ENCODE measurements at places on chromosomes 7 and 10. TPM values are rescaled to one million over a fixed set of nuclear protein-coding genes. Genes with fewer than 3 reads are reported as not detected.

DNA sequence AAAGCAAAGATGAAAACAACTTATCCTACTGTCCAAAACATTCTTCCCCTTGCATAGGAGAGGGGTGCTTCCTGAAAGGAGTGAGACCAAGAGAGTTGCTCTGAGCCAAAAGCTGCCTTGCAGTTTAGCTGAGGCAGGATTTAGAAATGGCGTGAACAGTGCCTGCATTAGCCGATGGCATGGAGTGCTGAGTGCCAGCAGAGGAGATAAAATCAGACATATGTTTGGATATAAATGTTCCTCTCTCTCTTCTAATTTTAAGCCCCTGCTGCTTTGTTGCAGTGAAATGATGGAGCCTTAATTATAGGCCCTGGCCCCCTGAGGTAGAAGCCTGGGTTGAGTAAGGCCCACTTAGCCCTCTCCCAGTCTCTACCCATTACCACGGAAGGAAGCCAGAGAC lies 7.1 kb downstream of the LRRC4 start:
- DNase-seq = no peak
- no peak overlapping the region for H3K4me3 ChIP-seq
- H3K36me3 ChIP-seq = no peaks in the 10 kb centered on the region

DNA sequence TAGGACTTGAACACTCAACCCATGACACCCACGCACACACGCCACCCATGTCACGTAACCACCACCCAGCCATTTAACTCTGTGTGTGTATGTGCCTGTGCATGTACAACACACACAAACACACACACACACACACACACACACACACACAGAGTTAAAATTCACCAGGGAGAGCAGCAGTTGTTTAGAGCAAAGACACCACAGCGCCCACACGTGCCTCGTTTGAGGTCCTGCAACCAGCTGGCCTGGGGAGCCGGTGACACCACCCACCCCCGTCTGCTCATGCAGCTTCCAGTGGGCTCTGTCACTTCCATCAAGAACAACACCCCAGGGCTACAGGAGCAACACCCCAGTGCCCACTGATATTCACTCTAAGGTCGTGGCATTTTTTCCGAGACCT lies 97.4 kb downstream of the ELFN1 start:
- H3K4me1 ChIP-seq = no peaks in the 10 kb centered on the region
- DNase-seq = peak; percentile 33
- no peaks in the 10 kb centered on the region for H3K36me3 ChIP-seq
- no peaks in the 10 kb centered on the region for H3K27me3 ChIP-seq

- DNase-seq = peak; percentile 32
- 0 out of 2 replicates have a peak overlapping the region, but pooled peaks have one; percentile 25 for H3K4me3 ChIP-seq
- no peaks in the 10 kb centered on the region for H3K36me3 ChIP-seq
- peaks cover 21% of the 10 kb centered on the region for H3K4me1 ChIP-seq
- no peak overlapping the region for H3K27ac ChIP-seq
Observed at GRCh38 chr10:52652431-52653262, 119.9 kb downstream of the MBL2 start.

- no peaks in the 10 kb centered on the region for H3K27me3 ChIP-seq
- DNase-seq = peak; percentile 69
- H3K4me3 ChIP-seq = no peak overlapping the region
- H3K4me1 ChIP-seq = peaks cover 20% of the 10 kb centered on the region
- no peak overlapping the region for H3K27ac ChIP-seq
Observed at GRCh38 chr10:17993361-17993760, 41.6 kb downstream of the SLC39A12 start.

- H3K36me3 ChIP-seq = peaks cover 37% of the 10 kb centered on the region
- DNase-seq = no peak
- H3K4me1 ChIP-seq = no peaks in the 10 kb centered on the region
- H3K4me3 ChIP-seq = no peak overlapping the region
- no peak overlapping the region for H3K27ac ChIP-seq
- no peaks in the 10 kb centered on the region for H3K27me3 ChIP-seq
Observed at GRCh38 chr10:59804220-59804619, 51.0 kb upstream of the MRLN start.

- DNase-seq = no peak
- no peak overlapping the region for H3K27ac ChIP-seq
- no peak overlapping the region for H3K4me3 ChIP-seq
- no peaks in the 10 kb centered on the region for H3K4me1 ChIP-seq
- no peaks in the 10 kb centered on the region for H3K36me3 ChIP-seq
Observed at GRCh38 chr10:32197423-32197822, 141.2 kb upstream of the KIF5B start.

GRCh38 chr10:89963451-89964102 lies 262.2 kb downstream of the KIF20B start:
- H3K27me3 ChIP-seq = no peaks in the 10 kb centered on the region
- no peak overlapping the region for H3K4me3 ChIP-seq
- H3K27ac ChIP-seq = no peak overlapping the region
- DNase-seq = no peak

- no peaks in the 10 kb centered on the region for H3K36me3 ChIP-seq
- no peak overlapping the region for H3K4me3 ChIP-seq
- H3K27me3 ChIP-seq = peaks cover 90% of the 10 kb centered on the region
- DNase-seq = no peak
- H3K27ac ChIP-seq = no peak overlapping the region
- no peaks in the 10 kb centered on the region for H3K4me1 ChIP-seq
Observed at GRCh38 chr7:155455132-155455693, 2.7 kb upstream of the EN2 start.

DNA sequence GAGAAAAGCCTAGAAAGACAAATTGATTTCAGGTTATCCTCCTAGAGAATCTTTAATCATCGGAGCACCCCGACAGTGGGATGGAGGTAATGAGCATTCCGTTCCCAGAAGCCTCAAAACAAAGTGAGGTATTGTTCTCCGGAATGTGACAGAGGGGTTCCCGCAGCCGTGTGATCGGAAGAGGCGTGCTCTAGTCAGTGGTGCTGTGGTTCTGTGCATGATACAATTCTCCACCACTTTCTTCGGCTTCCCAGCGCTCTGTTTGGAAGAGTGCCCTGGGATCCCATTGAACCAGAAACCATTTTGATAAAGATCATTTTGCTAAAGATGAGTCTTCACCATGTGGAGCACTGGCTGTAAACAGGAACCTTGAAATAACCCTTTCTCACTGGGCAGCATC lies 434.6 kb downstream of the PAXIP1 start:
- H3K4me3 ChIP-seq = no peak overlapping the region
- no peak for DNase-seq
- H3K4me1 ChIP-seq = no peaks in the 10 kb centered on the region
- H3K36me3 ChIP-seq = no peaks in the 10 kb centered on the region
- H3K27ac ChIP-seq = no peak overlapping the region

DNA sequence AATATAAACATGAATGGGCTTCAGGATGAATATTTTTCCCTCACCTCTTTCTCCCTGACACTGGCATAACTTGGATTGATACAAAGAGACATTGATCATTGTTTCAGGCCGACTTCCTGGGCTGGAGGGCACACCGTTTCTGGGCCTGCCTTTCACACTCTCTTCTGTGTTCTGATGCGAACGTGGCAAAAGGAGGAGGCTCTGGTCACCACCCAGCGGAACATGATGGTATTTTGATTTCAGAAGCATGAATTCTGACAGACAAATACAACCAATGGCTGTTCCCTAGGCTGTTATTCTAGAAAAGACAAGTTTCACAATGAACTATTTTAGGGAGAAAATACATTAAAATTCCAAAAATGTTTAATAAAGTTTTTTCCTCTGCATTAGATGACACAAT lies 534.5 kb upstream of the MKI67 start:
- no peaks in the 10 kb centered on the region for H3K36me3 ChIP-seq
- no peak overlapping the region for H3K4me3 ChIP-seq
- no peaks in the 10 kb centered on the region for H3K4me1 ChIP-seq
- H3K27me3 ChIP-seq = no peaks in the 10 kb centered on the region
- no peak for DNase-seq
- H3K27ac ChIP-seq = no peak overlapping the region

DNA sequence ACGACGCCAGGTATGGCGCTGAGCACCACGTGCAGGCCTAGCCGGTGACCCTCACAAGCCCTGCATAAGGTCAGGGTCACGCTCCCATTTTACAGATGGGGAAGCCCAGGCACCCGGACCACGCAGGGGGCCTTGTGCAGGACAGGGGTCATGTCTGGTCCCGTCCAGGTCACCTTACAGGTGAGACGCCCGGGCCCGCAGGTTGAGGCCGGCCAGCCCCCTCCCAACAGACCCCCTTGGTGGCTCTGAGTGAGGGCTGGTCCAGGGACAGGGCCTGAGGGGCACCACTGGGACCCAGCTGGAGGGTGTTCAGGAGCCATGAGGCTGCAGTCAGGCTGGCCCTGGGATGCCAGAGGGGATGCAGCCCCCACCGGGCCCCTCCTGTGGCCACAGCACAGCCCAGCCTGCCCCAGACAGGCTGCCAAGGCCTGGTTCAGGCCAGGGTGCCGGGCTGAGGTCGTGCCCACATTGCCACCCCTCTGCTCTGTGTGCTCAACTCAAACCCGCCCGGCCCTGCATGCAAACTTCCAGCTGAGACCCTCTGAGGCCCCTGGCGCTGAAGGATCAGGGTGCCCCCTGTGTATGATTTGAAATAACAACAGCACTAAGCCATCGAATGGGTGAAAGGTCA lies 69.0 kb downstream of the PWWP2B start:
- H3K27me3 ChIP-seq = no peaks in the 10 kb centered on the region
- H3K4me3 ChIP-seq = no peak overlapping the region
- no peak for DNase-seq
- H3K4me1 ChIP-seq = no peaks in the 10 kb centered on the region

DNA sequence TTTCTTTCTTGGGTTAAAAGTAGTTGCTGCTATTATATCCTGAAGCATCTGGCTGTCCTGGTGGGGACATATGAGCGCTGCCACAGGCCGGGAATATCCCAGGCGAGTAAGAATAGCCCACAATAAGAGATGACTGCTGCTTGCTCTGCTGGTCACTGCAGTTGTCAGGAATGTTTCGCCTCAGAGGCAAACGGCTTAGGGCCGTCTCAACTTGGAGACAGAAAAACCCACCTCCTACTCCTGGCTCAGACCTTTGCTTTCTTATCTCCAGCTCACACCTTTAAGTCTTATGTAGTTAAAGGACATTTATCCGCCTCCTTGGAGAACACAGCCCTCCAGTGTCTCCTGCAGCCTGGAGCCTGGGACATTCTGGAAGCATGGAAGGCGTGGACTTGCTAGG lies at the start of gene GJD4:
GJD4 (plus strand) TSS at position 151 of the 400 bp plus-strand sequence; CDS start at position 378, 227 bp downstream.
- H3K36me3 ChIP-seq = no peaks in the 10 kb centered on the region
- no peaks in the 10 kb centered on the region for H3K27me3 ChIP-seq
- no peak for DNase-seq
- peaks cover 7% of the 10 kb centered on the region for H3K4me1 ChIP-seq
- no peak within 1 kb of the TSS for H3K4me3 ChIP-seq

GRCh38 chr7:73969991-73970390 lies 58.0 kb upstream of the ELN start:
- no peak overlapping the region for H3K4me3 ChIP-seq
- DNase-seq = no peak
- H3K27ac ChIP-seq = no peak overlapping the region
- H3K36me3 ChIP-seq = no peaks in the 10 kb centered on the region
- no peaks in the 10 kb centered on the region for H3K4me1 ChIP-seq

- H3K36me3 ChIP-seq = no peaks in the 10 kb centered on the region
- no peaks in the 10 kb centered on the region for H3K27me3 ChIP-seq
- H3K4me3 ChIP-seq = no peak overlapping the region
- H3K4me1 ChIP-seq = no peaks in the 10 kb centered on the region
- no peak for DNase-seq
- H3K27ac ChIP-seq = no peak overlapping the region
Observed at GRCh38 chr10:64288404-64288803, 767.2 kb downstream of the REEP3 start.

DNA sequence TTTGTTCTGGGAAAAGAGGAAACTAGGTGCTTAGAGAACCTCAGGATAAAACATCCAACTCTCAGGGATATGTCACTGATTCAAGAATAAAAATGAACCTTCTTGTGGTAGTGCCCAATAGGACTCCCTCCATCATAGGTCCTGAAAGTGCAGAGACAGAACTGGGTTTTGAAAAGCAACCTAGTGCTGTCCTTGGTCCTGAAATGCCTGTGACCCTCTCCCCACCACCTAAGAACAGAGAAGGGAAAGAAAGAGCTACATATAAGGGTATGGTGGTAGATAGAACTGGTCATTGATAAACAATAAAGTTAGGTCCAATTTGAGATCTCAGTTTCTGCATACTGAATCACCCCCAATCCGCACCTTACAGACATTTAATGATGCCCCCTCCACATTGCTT lies 953.3 kb downstream of the XPNPEP1 start:
- no peak overlapping the region for H3K4me3 ChIP-seq
- H3K4me1 ChIP-seq = no peaks in the 10 kb centered on the region
- no peaks in the 10 kb centered on the region for H3K27me3 ChIP-seq
- no peak overlapping the region for H3K27ac ChIP-seq

DNA sequence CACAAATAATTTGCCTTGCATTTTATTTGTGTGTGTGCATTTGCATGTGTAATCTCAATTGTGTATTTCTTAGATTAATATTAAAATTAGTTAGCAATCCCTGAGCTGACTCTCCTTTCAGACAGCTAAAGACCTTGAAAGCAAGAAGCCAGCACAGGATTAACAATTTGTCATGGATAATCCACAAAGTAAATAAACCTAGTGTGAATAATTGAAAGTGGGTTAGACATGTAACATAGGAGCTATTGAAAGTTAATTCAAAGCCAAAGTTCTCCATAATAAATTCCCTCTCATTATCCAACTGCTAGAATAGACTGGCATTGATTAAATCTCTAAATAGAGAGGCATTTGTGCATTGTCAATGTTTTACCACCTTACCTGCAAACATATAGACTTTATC lies 326.1 kb downstream of the PLXDC2 start:
- H3K27me3 ChIP-seq = no peaks in the 10 kb centered on the region
- H3K4me3 ChIP-seq = no peak overlapping the region
- H3K4me1 ChIP-seq = no peaks in the 10 kb centered on the region
- no peak overlapping the region for H3K27ac ChIP-seq
- no peak for DNase-seq
- H3K36me3 ChIP-seq = no peaks in the 10 kb centered on the region

DNA sequence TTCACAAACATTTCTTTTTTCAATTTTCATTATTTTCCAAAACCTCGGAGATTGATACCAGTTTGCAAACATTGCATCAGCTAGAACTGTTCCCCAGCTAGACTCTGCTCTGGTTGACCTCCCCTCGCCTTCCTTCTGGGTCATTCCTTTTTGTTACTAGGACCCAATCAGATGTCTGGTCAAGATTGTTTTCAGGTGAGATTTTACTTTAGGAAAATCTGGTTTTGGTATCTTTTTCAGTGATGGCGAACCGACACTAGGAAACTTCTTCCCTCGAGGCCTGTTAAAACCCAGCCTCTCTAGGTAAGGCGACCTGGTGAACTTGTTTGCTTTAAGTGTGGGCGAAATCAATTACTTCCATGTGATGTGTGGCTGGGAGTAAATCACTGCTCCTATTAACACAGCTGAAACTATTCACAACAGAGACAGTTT lies 8.4 kb downstream of the PROSER2 start:
- no peak overlapping the region for H3K4me3 ChIP-seq
- no peak for DNase-seq
- H3K4me1 ChIP-seq = no peaks in the 10 kb centered on the region
- no peak overlapping the region for H3K27ac ChIP-seq
- H3K27me3 ChIP-seq = peaks cover 9% of the 10 kb centered on the region
- H3K36me3 ChIP-seq = no peaks in the 10 kb centered on the region

GRCh38 chr10:49387071-49387470 lies 8.8 kb downstream of the DRGX start:
- H3K27ac ChIP-seq = peak overlapping the region; percentile 51
- H3K27me3 ChIP-seq = peaks cover 32% of the 10 kb centered on the region
- H3K4me3 ChIP-seq = no peak overlapping the region
- peak; percentile 97 for DNase-seq
- no peaks in the 10 kb centered on the region for H3K36me3 ChIP-seq
- H3K4me1 ChIP-seq = peaks cover 6% of the 10 kb centered on the region

Gene NSUN5
- total RNA-seq = 15.3 TPM

Gene POT1
- 13.5 TPM for total RNA-seq

Gene MINDY4
- 3.5 TPM for total RNA-seq

Gene NUTM2E
- not detected for total RNA-seq

Gene SUGCT
- total RNA-seq = 2.2 TPM

Gene CHAT
- total RNA-seq = not detected

Gene CRPPA
- 1.8 TPM for total RNA-seq

Gene BMPR1A
- total RNA-seq = 41.7 TPM

All from GM23248 (cell line).